RWPE2 (cell line): ENCODE measurements at places on chromosomes 5 and 9.

DNA sequence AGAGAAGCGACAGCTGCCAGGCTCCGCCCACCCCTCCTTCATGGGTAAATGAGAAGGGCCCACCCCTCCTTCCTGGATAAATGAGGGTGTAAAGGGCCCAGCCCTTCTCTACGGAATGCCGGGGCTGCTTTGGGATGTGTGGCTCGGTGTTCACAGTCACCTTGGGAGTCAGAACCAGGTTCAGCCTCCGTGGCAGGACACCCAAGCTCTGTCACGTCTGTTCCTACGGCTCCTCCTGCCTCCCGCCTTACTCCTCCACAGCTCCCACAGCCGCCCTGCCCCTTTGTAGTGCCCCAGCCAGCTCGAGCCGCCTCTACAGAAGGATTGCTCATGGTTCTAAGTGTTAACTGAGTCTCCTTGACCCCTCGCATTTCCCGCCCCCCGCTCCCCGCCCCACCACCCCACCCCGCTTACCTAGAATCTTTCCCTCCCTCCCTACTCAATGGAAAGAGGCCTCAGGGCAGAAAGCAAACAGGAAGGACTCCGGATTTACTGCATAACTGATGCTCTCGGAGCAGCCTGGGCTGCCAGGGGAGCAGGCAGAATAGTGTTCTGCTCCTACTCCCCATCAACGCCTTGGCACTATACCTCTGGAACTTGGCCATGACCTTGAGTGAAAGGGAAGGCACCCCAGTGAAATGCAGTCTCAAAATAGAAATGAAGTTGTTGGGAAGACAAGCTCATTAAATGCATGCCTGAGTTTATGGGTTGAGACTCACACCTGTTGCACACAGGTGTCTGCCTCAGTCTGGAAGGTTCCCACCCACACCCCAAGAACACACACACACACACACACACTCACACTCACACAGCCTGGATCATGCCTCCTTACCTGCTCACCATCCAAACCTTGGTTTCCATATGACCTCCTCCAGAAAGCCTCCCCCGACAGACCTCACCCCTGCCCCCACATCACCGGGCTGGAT, 59.6 kb downstream of the NEURL1B start:
- DNase-seq: no peak

DNA sequence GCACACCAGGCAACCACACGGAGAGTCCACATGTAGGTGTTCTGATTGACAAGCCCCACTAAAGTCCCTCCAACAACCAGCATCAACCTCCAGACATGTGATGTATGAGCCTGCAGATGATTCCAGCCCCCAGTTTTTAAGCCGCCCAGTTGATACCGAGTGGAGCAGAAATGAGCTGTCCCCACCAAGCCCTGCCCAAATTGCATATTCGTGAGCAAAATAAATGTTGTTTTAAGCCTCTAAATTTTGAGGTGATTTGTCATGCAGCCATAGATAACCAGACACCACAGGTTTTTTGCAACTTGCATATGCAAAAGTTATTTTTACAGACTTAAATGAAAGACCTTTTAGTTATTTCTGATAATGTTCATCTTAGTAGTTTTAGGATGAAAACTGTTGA, 187.7 kb downstream of the PIK3R1 start:
- DNase-seq: no peak

- DNase-seq: no peak
Observed at GRCh38 chr5:120538149-120538548, 74.0 kb downstream of the PRR16 start.

GRCh38 chr5:149409268-149409948, 30.3 kb upstream of the IL17B start:
- no peak for DNase-seq

DNA sequence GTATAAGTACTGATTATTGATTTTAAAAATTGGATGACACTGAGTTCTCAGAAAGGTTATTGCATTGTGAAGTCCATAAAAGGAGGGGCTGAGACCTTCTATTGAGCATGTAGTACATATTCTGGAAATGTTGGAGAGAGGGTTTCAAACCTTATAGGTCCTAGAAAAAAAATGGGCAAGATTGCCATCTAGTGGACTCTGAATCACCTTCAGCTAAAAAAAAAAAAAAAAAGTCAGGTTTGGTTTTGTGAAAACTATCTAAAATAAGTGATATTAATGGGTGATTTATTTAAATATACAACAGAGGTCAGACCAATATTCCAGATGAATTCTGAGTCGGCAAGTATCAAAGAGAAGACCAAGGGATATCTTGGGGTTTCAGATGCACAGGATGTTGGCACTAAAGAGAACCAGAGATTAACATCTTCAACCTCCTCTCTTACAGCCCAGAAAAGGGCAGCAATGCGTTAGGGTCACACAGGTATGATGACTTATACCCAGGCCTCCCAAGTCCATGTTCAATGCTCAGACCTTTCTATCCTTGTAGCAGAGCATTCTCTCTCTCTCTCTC, 109.8 kb upstream of the NMUR2 start:
- DNase-seq: no peak
